ENCODE measurements at places on chromosomes 6 and 20. TPM values are rescaled to one million over a fixed set of nuclear protein-coding genes. Genes with fewer than 3 reads are reported as not detected.
A peak's percentile ranks its signal among the peaks of the same experiment; 100 is the strongest.

The MUC21 gene
- total RNA-seq, result not detected

DNA sequence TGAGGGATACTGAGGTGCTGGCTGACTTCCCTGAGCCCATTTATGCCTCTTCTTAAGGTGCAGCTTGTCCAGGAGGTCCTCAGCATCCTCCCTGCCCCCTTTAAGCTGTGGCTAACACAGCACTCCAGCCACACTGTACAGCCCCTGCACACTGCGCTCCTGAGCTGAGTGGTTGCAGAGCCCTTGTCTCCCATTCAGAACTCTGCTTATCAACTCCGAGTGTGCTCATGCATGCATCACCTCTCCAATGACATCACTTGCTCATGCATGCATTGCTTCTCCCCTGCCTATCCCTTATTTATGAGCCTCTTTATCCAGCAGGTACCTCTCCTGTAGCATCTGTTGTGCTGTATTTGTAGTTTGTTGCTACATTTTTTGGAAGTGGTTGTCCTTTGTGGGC is 124.6 kb downstream of the AIG1 start:
- H3K4me1 ChIP-seq, result peaks cover 11% of the 10 kb centered on the region
- H3K27me3 ChIP-seq, result no peaks in the 10 kb centered on the region
- DNase-seq, result no peak
- H3K36me3 ChIP-seq, result no peaks in the 10 kb centered on the region
- H3K4me3 ChIP-seq, result no peak overlapping the region

The CGA gene
- total RNA-seq, result not detected

The PLN gene
- total RNA-seq, result 191 TPM

GRCh38 chr20:48326868-48327267 is 500.9 kb downstream of the PREX1 start:
- peaks cover 3% of the 10 kb centered on the region for H3K4me1 ChIP-seq
- no peak overlapping the region for H3K4me3 ChIP-seq
- no peaks in the 10 kb centered on the region for H3K36me3 ChIP-seq
- no peaks in the 10 kb centered on the region for H3K27me3 ChIP-seq
- no peak overlapping the region for H3K27ac ChIP-seq
- DNase-seq, result no peak

The FERMT1 gene
- total RNA-seq, result not detected

DNA sequence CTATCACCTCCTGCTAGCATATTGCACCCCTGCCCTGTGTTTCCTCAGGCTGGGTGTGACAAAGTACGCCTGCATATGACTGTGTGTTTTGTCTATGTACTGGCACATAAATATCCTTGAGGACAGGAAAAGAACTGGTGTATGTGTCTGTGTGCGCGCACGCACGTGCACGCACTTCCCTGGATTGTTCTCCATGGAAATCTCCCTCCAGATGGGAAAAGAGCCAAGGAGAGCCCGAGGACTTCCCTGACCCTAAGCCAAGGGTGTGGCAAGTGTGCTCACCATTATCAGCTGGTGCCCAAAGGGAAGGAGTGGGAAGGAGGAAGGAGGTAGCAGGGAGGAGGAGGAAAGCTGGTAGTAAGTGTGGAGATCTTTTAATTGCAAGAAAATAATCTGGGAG is 117.6 kb downstream of the HIVEP2 start:
- DNase-seq, result no peak
- peaks cover 60% of the 10 kb centered on the region for H3K4me1 ChIP-seq
- H3K4me3 ChIP-seq, result no peak overlapping the region
- peak overlapping the region; percentile 53 for H3K27ac ChIP-seq
